SJCRH30 (cell line): ENCODE measurements at places on chromosomes 2 and 18. TPM values are rescaled to one million over a fixed set of nuclear protein-coding genes. Genes with fewer than 3 reads are reported as not detected.

Gene ZSWIM2
- not detected in 2 replicates for total RNA-seq

Gene HNRNPLL
- 58.1 and 65.6 TPM in 2 replicates for total RNA-seq

DNA sequence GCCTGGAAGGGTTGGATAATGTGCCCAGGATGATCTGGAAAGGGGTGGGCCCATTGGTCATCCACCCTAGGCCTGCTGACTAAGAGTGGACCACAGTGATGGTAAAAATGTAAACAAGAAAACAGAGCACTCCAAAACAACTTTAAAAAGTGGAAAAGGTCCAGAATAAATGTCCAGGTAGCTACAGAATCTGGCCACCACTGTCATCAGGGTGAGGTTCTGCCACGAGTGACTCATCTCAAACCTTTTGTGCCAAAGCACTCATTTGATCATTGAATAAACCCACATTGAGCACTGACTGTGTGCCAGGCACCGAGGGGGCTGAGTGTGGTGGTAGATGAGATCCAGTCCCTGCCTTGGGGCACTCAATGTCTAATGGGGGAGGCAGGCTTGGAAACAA, 64.9 kb downstream of the EMX1 start:
- H3K4me3 ChIP-seq = no peak overlapping the region
- no peak overlapping the region for H3K27ac ChIP-seq
- no peaks in the 10 kb centered on the region for H3K36me3 ChIP-seq
- no peaks in the 10 kb centered on the region for H3K27me3 ChIP-seq
- no peak for DNase-seq

GRCh38 chr2:191687867-191688266, 9.9 kb downstream of the NABP1 start:
- no peak for DNase-seq
- peaks cover 4% of the 10 kb centered on the region; the same call in 1 of the 2 replicates for H3K4me1 ChIP-seq
- H3K4me3 ChIP-seq = no peak overlapping the region
- H3K27ac ChIP-seq = no peak overlapping the region
- no peaks in the 10 kb centered on the region for H3K27me3 ChIP-seq
